ENCODE measurements at places on chromosomes 12 and 14.
A peak's percentile ranks its signal among the peaks of the same experiment; 100 is the strongest.

DNA sequence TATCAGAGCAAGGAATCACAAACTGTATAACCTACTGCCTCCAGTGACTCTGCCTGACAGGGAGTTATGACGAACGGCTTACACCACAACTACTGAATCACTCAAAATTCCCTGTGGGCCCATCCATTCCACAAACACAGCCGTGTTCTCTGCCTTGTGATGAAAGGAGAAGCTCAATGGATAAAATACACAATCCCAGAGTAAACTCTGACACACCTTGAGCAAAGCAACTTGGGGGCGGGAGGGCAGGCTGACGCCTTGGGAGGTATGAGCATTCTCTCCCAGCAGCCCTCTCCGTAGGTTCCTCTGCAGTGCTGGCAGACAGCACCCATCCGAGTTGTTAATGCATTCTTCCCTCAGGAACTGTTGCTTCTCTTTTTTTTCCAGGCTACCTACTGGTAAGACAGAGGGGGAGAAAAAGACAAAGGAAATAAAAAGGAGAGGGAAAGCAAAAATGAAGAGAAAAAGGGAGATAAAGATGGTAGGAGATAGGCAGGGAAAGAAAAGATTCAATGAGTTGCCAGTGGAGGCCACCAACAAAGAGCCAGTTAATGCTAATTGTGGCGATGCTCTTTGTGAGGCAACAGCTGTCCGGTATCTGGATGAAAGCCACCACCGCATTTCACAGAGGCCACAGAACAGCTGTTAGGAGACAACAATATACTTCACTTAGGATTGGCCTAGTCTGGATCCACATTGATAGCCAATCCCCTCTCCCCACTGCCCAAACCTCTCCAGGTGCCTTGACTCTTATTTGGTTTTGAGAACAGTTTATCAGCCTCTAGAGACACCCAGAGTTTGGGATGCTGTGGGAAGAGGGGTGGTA is 4.7 kb upstream of the DIO2 start:
- peak; percentile 39 for DNase-seq

GRCh38 chr14:50064993-50065392 is 51.4 kb downstream of the VCPKMT start:
- peak; percentile 40 for DNase-seq

GRCh38 chr12:1994429-1995143 is 9.7 kb downstream of the DCP1B start:
- DNase-seq: no peak

DNA sequence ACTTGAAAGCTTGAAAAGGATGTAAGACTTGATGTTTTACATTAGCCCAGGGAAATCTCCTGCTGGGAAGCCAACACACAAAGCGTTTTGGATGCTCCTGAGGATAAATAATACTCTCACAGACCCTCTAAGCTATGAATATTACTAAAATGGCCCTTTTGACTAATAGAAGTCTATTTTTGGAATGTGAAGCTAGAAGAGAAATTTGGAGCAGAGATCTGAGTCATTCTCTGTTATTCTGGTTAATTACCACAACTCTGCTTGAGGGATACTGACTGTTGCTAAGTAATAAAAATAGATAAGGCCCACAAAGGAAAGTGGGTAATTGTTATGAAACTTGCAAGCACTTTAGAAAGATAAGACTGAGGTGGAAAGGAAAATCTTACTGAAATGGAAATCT is 346.2 kb upstream of the STXBP6 start:
- DNase-seq: no peak

DNA sequence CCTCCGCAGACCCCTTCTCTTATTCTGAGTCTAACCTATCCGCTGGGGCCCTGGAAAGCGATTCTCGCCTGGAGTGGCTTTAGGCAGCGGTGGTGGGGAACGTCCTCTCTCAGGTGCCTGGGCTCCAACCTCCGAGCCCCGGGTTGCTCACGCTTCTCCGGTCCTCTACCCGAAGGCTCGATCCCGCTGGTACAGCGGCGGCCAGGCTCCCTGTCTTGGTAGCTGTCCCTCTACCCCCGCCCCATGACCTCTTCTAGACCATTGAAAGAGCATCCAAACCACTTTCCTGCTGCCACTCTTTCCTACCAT is 505 bp upstream of the HEBP1 start:
- peak; percentile 24 for DNase-seq

DNA sequence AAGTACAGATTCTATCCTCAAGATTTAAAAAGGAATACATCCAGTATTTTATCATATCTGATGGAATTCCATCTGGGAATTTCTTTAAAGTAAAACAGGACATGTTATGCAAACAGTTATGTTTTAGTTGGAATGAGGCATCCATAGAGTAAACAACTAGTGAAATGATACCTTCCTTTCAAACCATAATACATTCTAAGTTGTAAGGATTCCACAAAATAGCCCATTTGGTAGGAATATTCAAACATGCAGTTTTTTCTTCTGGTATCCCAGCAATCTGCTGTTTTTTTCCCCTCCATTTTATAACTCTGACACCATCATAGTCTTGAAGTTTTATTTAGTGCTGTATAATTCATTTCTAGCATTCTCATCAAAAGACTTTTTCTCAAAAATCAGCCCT is 149.6 kb downstream of the ADAMTS20 start:
- DNase-seq: no peak

DNA sequence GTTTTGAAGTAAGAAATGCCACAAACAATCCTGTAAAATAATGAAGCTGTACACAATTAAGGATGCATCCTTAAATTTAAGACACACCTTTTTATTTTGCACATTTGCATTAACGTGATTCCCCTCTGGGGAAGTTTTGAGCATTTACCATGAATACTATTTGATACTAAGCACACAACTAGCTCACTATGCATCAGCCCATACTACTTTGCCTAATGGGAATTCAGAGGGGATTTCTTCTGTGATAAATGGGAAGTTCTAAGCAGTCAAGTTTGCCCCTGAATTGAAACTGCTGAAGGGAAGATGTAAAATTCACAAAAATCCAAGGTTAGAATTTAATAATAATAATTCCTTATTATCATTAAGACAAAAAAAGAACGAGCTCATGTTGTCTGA is 27.4 kb downstream of the SINHCAF start:
- DNase-seq: no peak

- DNase-seq: peak; percentile 23
Measured at GRCh38 chr14:78254911-78255461, 84.8 kb downstream of the NRXN3 start.

GRCh38 chr12:45973526-45973925 is 16.8 kb downstream of the SCAF11 start:
- DNase-seq: peak; percentile 54

DNA sequence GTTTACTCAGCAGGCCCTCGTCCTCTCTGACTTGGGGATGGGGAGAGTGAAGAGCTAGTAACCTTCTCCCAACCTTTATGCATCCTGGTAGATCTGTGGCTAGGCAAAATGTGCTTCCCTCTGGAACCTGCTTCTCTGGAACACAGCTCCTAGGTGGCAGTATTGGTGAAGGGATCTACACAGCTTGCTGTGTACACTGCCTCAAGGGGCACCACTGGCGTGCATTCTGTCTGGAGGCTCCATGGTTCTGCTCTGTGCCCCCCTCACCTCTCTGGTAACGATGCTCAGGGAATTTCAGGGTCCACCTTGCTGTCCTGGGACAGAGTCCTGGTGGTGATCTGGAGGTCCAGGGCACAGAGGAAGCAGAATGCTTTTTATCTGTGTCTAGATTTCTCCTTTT is 43.5 kb upstream of the KCNA5 start:
- no peak for DNase-seq

GRCh38 chr14:70907996-70908934 is 1.0 kb downstream of the PCNX1 start:
- DNase-seq: peak; percentile 55

DNA sequence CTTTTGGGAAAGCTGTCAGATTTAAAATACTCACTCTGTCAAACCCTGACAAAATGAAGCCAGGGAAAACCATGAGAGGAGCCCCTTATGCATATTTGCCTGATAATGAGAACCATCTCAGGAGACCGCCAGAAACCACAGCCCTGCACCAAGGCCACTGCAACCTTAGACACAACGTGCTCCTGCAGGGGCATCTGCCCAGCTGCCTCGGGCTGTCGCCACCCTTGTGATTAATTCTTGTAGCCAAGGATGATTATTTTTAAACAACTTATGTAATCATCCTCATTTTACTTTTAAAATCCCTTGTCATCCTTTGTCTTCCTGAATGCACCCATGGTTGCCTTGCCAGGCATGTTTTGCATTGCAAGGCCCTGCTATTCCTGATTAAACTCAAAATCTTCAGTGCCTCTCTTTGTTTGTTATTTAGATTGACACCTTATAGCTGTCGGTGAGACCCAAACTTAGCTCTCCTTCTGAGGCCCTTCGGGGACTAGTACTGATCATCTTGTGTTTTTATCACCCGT is 766.4 kb upstream of the TMEM132C start:
- DNase-seq: no peak

DNA sequence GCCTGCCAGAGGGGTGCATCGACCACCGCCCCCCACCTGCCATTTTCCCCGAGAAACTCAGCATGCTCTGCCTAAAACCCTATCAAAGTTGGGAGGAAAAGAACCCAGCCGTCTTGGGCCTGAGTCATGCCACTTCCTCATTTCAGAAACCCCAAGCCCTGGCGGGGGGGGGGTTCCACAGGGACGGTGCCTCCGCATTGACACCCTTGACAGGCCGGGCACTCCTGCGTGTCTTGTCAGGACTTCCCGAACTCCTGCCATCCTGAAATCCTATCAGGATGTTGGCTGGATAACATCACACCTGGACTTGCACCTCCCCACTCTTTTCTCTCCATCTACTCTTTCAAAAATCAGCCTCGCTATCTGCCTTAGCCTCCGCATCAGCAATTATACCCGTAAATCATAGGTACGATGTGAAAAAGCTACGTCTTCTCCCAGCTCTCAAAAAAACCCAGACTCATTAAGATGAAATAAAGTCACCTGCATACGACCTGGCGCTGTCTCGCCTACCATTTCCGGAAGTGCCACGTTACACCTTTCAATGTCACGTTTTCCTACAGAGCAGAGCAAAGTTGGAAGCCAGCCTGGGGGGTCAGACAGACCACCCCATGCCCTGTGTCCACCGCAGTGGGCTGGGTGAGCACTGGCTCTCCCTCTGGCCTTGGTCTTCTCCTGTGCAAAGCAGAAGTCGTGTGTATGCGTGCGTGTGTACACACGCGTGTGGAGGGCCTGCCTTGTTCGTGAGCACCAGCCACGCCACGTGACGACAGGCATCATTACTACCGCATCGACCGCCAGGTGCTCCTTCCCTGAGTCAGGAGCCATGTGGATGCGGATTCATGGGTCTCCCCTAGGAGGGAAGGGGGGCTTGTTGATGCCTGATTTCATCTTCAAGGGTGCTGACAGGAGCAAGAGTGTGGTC is 96.7 kb downstream of the RFLNA start:
- peak; percentile 62 for DNase-seq

GRCh38 chr14:61213191-61213621 is 67.9 kb downstream of the TMEM30B start:
- peak; percentile 83 for DNase-seq

GRCh38 chr14:65958664-65959562 is 527.3 kb upstream of the CCDC196 start:
- DNase-seq: peak; percentile 30

GRCh38 chr12:90124914-90125313 is 416.3 kb upstream of the ATP2B1 start:
- no peak for DNase-seq

- peak; percentile 3 for DNase-seq
Measured at GRCh38 chr14:29085546-29085945, 319.0 kb downstream of the FOXG1 start.

DNA sequence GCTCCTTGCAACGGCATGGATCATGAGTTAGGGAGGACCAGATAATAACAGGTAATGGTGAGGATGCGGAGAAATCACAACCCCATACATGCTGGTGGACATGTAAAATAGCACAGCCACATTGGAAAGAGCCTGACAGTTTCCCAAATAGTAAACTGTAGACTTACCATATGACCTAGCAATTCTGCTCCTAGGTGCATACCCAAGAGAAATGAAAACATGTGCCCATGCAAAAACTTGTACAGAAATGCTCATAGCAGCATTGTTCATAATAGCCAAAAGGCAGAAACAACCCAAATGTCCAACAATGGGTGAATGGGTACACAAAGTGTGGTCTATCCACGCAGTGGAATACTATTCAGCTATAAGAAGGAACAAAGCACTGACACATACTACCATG is 97.5 kb upstream of the VRK1 start:
- no peak for DNase-seq

- DNase-seq: no peak
Measured at GRCh38 chr12:125755512-125755911, 690.3 kb downstream of the AACS start.

- DNase-seq: peak; percentile 89
Measured at GRCh38 chr12:109192358-109192757, 76.0 kb downstream of the ACACB start.

DNA sequence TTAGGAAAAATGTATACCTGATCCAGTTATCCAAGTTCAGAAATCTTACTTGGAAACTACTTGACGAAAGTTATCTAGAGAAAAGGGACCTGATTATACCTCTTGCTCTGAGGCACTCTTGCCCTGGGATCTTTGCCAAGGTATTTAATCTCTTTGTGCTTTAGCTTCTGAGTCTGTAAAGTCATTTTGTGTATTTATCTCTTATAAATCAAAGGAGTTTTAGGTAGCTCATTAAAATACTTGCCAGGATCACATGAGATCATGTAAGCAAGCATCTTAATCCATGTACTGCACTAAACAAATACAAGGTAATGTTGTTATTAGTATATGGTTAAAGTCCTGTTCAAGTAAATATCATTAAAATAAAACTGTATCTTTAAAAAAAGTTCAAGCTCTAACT is 147.5 kb downstream of the IPO8 start:
- DNase-seq: no peak

DNA sequence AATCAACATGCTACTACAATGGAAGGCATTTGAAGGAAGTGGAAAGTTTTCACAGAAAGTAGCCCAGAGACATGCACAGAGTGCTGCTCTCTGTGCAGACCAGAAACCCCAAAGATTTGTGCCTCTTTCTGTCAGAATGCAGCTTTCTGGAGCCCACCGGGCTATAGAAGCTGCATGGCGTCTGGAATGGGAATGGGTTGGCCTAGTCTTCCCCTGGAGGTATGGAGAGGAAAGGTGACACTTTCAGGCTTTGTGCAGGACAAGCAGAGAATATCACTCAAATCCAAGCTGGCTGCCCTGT is 21.3 kb upstream of the ZFP36L1 start:
- no peak for DNase-seq

DNA sequence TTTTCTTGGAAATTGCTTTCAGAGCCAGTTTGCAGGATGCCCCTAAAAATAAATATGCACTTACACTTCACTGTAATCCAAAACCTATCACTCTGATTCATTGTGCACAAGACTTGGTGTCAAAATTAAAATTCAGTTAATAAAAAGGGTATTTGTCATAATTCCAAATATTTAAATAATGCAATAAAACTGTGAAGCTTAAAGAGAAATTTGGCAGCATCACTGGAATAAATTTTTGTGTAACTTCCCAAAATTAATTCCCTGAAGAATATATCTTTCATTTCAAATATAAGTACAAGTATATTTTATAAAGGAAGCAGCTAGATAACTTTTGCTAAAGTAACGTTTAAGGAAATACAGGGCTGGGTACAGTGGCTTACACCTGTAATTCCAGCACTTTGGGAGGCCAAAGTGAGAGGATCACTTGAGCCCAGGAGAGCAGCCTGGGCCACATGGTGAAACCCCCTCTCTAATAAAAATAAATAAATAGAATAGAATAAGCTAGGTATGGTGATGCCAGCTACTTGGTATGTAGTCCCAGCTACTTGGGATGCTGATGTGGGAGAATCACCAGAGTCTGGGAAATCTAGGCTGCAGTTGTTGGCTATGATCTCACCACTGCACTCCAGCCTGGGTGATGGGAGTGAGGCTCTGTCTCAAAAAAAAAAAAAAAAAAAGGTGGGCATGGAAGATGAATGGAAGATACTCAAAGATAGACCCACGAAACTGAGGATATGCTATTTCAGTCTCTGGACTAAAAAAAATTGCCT is 233.8 kb downstream of the FBXL14 start:
- DNase-seq: peak; percentile 87

Data from AG10803 (cell line).